ENCODE measurements at places on chromosomes 5 and 9.
A peak's percentile ranks its signal among the peaks of the same experiment; 100 is the strongest.

DNA sequence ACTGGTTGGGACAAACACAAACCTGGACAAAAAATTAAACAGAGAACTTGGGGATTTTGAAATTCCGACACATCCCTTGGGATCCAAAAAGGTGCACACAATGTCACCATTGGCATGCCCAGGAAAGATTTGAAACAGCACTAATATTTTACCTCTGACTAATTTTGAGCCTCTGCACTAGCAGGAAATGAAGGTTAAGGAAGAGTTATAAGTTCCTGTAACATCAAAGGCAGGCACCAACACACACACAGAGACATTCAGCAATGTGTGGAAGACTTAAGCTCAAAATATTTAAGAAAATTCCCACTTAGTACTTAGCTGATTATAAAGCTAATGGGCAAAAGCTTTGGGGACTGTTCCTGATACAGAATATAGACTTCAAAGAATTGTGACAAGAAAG lies 247.0 kb downstream of the CDH9 start:
- no peak for DNase-seq

- peak; percentile 30 for DNase-seq
Observed at GRCh38 chr5:28766565-28767158, 1728.3 kb upstream of the CDH9 start.

DNA sequence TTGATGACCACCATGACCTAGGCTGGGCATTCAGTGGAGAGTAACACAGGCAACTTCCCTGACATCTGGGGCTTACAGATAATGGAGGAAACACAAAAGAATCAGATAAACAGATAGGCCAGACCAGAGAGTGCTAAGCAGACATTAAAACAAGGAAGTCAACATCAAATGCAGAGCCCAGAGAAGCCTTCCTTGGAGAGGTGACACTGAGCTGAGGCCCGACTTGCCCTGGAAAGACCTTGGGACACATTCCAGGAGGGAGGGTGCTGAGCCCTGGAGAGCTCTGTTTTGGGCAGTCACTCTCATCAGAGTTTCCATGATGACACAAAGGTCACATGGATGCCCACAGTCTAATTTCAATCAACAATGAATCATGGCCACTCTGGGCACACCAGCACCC lies 31.9 kb upstream of the C5orf58 start:
- no peak for DNase-seq

GRCh38 chr5:143044265-143044664 lies 274.1 kb downstream of the ARHGAP26 start:
- DNase-seq: peak; percentile 28

- DNase-seq: no peak
Observed at GRCh38 chr9:106581973-106582372, 281.0 kb upstream of the ZNF462 start.

- DNase-seq: no peak
Observed at GRCh38 chr5:126640866-126641265, 40.1 kb downstream of the PHAX start.

- no peak for DNase-seq
Observed at GRCh38 chr9:89022001-89022759, 30.9 kb downstream of the S1PR3 start.

DNA sequence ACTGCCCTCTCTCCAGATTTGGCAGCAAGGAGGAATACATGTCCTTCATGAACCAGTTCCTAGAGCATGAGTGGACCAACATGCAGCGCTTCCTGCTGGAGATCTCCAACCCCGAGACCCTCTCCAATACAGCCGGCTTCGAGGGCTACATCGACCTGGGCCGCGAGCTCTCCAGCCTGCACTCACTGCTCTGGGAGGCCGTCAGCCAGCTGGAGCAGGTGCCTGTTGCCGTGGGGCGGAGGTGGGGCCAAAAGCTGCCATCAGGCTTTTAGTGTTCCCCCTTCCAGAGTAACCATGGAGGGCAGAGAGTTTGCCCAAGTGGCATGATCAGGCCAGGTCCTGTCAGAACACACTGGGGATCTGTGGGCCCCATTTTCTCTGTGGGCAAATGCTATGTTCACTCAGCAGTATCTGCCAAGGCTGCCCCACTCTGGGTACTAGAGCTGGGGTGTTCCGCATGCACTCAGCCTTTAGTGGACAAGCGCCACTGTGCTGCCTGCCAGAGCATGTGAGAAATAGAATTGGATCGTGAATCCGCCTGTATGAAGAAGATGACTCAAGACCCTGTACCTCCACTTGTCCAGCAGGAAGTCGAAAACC lies 117.1 kb downstream of the DAB2IP start:
- DNase-seq: no peak

DNA sequence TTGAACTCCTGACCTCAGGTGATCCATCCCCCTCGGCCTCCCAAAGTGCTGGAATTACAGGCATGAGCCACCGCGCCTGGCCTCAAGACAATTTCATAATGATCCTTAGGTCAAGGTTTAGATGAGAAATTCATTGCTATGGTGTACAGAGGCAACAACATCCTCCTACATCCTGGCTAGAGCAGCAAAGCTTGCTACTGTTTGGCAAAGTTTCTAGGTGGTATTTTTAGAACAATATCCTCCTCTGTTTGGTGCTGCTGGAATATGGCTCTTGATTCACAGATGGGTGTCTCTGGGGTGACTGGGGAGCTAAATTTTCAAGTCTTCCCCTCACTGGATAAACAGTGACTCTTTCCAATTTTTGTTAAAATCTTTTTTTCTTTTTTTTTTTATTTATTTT lies 30.6 kb downstream of the CRHBP start:
- DNase-seq: no peak

- DNase-seq: no peak
Observed at GRCh38 chr9:92894711-92895362, 17.0 kb upstream of the ZNF484 start.

GRCh38 chr5:149319174-149319573 lies 26.1 kb upstream of the GRPEL2 start:
- DNase-seq: no peak

GRCh38 chr5:143128412-143129071 lies 274.9 kb downstream of the NR3C1 start:
- peak; percentile 61 for DNase-seq

GRCh38 chr9:15416880-15417279 lies 5.8 kb upstream of the SNAPC3 start:
- DNase-seq: peak; percentile 53

DNA sequence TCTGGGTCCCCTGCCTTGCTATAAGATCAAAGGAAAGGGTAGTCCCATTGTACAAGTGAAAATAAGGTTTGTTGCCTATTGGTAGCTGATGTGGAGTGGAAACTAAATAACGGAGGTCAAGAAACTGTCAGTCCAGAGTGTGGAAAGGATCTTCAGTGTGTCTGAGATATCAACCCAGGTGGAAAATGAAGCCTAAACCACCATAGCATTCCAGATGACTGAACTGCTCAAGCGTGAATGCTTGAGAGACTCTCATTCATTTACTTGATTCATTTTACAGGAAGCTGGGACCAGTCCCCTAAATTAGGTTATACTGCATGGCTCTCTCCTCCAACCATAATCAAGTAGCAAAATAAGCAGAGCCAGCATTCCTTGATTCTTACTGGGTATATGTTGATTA lies 116.0 kb upstream of the SLC28A3 start:
- DNase-seq: no peak

DNA sequence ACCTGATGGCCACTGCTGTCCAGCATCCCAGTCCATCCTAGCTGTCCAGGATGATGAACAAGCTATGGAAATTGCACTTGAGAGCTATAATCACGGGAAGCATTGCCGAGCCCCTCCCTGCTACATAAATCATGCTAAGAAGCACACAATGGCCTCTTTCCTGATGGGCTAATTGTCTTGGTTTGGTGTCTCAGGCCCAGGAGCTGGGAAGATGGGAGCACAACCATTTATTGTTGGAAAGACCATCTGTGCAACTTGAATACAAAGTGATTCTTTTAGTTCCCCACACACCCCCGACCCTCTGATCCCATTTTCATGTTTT lies 80.4 kb downstream of the RGS3 start:
- DNase-seq: no peak

DNA sequence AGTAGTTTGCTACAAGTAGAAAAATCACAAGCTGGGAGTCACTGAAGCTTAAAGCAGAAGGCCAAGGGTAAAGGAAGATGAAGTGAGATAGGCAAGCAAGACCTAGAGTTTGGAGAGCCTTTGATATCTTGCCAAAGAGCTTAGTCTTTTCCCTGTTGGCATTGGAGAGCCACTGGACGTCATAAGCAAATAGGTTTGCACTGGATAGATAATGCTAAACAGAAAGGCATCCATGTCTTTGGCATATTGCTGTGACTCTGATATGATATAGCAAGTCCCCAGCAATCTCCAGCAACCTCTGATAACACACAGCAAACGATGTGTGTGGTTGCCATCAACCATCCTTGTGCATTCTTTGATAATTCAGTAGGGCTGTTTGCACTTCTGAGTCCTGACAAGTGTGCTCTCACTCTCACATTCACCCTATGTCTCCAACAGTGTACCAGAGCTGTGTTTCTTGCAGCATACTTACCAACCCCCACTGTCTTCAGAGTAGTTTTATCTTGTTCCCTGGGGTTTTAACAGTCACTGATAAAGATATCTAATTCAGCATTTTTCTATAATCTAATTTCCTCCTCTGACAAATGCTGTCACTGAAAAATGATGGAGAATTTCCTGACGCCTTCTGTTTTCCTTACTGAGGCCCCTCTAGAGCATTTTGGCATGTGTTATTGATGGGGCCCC lies 16.9 kb upstream of the FREM1 start:
- DNase-seq: no peak

- DNase-seq: no peak
Observed at GRCh38 chr5:53631251-53631650, 70.8 kb downstream of the NDUFS4 start.

- DNase-seq: no peak
Observed at GRCh38 chr9:37010180-37010579, 23.9 kb downstream of the PAX5 start.

DNA sequence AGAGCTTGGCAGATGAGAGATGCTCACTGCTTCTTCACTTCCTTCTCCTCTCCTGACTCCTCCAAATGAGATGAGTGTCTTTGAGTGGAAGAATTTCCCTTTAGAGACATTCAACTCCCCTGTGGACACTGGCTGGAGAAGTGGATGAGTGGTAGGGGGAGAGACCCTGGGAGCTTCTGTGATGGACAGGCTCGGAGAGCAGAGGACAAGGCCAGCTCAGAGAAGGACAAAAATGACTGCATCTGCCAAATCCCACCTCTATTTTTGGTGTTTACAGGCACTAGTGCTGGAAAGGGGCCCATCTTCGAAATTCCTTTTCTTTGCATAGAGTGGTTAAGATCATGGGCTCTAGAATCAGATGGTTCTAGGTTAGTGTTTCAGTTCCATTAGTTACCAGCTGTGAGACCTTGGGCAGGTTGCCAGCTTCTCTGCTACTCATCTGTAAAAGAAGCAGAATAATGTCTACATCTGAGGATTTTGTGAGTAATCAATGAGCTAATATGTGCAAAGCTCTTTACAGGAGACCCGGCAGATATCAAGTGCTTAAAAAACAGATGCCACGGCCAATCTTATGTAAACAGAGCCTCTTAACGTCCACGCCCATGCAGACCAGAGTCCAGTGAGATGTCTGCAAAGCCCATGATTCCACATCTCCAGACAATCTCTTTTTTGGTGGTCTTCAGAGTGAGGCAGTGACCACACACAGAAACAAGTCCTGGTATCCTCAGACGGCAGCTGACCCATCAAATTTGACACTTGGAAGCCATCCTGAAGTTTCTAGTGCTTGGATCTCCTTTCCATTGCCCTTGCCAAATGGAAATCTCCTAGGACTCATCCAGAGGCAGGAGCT lies 13.6 kb upstream of the COL27A1 start:
- DNase-seq: peak; percentile 84

All from WERI-Rb-1 (cell line).